ENCODE measurements at places on chromosomes 11 and 22. TPM values are rescaled to one million over a fixed set of nuclear protein-coding genes. Genes with fewer than 3 reads are reported as not detected.

DNA sequence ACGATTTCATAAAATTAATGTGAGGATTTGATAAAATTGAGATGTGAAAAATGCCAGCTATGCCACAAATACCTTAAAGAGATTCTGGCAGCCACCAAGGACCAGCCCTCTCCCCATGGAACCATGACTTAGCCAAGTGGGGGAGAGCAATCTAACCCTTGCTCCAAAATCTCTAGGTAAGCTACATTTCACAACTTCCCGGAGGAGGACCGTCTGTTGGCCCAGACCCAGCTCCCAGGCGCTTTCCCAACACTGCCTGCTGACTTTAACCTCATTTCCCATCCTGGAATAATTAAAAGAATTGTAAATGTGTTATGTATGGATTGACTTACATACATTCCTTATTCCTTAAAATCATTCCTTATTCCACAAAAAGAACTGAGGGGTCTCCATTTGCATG is 47.5 kb upstream of the TENM4 start:
- DNase-seq, result no peak

MIF gene
- 278 TPM for total RNA-seq

DNA sequence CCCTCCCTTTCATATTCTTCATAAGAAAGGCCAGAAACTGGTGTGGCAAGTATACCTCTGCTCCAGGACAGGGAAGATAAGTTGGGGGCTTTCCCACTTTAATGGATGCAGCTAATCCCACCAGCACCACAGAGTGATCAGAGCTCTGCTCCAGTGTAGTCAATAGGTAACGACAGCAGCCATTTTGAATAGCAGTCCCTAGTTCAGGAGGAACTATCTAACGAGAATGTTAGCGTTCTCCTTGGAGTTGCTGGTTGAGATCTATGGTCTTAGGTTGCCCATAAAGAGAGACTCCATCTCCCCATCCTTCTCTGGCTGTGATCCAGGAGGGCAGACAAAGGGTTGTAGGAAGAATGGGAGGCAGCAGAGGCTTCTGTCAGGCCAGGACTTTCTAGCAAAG is 64.0 kb upstream of the CCDC90B start:
- no peak for DNase-seq

MIAT gene
- 1.6 TPM for total RNA-seq

- no peak for DNase-seq
These were observed 41.7 kb downstream of the EXPH5 start for GRCh38 chr11:108551651-108552462.

DNA sequence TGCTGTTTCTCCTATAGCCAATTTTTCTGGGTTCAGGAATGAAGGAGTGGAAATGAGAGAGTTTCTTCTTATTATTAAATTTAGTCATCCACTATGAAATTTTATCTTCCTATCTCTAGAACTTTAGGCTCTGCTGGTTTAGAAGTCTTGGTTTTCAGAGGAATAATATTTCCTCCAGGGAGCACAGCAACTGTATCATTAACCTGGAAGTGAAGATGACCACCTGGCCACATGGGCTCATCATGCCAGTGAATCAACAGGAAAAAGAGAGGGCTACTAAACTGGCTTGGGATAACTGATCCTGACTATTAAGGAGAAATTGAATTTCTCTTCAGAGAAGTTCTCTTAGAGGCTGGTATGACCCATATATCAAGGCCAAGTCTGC is 44.4 kb downstream of the ADM start:
- no peak for DNase-seq

GRCh38 chr11:96021901-96022650 is 98.2 kb upstream of the MTMR2 start:
- DNase-seq, result no peak

DNA sequence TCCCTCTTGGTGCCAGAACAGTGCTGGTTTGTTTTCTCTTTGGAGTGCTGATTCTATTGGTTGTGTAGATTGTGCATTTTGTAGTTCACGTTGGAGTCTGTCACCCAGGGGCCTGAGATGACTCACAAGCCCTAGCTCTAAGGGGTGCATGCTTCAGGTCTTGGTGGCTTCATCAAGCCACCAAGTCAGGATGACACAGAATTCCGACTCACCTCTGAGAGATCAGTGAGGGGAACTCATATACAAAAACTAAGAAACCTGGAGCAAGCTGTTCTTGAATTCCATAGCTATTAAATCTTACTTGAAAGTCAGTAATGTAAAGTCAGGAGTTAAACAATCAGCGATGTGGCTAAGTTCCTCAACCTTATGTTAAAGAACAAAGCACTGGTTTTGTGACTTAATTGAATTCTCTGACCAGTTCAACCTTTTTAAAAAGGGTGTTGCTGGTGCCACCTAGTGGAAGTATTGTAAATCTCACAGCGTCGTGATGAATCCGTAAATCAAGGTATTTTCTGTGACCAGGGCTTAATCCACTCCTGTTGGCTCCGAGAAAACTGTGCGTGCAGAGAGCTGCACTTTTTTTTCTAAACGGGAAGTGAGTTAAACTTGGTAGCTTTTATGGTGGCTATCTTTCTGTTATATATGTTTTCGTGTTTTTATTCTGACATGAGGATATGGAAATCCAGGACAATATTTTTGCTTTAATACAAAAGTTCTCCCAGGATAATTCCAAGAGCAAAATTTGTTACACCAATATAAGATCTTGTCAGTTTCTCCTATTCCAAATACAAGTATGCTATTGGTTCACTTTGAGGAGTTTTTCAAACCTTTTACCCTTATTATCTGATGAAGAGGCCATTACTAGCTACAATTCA is 14.6 kb downstream of the MMP13 start:
- no peak for DNase-seq

- no peak for DNase-seq
These were observed 2.4 kb downstream of the OR5A2 start for GRCh38 chr11:59423835-59424234.

DNA sequence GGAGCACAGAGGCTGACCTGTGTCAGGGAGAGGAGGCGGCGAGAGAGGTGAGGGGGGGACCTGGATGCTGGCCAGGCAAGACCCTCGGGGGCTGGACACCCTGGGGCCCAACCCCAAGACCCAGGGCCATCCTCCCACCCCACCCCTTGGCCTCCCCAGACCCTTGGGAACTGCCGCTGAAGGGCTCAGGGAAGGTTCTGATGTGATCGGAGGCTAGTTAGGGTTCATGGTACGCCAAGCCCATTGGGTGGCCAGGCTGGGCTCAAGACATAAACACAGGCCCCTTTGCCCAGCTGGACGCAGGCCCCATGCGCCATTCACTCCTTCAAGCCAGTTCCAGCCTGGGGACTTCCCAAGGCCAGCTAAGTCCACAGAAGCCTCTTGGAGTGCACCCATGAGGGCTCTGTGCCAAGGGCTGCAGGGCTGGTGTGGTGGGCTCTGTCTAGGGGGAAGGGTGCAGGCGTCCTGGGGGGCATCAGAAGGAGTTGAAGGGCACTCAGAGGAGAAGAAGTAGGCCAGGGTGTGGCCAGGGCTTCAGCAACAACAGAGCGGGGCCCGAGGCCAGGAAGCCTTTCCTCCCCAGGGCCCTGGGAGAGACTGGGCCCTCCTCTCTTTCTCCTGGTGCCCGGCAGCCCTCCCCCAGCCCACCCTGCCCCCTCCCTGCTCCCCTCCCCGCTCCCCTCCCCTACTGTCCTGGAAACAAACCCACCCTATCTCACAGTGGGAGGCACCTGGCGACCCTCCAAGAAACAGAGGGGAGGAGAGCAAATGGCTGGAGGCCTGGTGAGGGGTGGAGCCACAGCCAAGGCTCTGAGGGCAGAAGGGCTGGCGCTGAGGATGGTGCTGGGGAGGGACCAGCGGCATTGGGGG is 12.9 kb downstream of the TSPAN32 start:
- DNase-seq, result peak; percentile 95

DNA sequence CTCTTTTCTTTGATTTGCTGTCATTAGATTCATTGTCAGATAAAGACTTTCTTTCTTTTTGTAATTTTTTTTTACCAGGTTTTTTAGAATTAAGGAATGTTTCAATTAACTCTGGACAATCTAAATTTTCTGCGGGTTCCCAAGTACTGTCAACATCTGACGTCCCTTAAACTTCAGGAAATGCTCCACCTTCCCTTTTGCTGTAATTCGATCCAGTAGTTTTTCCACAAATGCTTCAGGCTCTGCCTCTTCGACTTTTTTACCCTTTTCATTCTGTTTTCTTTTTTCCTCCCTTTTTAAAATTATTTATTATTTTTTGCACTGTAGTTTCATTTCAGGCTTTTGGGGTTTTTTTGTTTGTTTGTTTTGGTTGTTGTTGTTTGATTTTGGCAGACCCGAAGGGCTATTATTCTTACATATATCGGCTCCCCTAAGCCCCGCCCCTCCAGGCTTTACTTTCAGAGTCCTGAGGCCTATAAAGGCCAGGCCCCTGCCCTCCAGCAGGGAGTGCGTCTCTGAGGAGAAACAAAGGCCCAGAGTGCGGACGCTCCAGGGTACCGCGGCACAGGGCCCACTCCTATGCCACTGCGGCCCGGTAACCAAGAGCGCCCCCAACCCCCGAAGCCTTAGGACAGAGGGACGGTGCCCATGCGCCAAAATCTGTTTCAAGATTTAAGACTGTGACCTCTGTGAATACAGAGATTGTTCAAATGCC is 116.4 kb downstream of the TYR start:
- DNase-seq, result no peak

DNA sequence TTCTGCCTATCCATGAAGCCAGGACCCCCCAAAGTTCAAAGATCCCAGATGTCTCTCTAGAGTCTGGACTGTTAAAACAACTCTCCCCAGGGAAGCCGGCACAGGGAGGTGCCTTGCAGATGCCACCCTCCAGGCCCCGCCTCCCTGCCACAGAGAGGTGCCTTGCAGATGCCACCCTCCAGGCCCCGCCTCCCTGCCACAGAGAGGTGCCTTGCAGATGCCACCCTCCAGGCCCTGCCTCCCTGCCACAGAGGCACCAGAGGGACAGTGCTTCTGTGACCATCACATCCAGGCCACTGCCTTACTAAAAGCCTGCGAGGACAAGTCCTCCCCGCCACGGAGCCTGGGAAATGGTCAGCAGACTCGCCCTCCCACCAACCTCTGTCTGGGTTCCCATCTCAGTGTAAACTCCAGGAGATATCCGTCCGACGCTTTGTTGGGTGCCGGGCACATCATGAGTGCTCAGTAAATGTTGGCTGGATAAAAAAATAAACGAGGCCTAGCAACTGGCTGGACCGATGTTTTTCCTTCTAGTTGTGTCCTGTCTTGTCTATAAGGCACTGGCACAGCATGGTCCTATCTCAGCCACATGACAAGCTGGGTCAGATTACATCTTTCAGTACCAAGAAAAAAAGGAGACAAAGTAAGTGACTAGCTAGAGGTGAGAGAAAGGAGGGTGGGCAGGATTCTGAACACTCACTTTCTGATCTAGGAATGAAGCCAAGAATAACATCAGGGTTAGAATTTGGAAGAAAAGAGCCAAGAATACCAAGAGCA is 91.2 kb upstream of the CSNK2A3 start:
- no peak for DNase-seq

- no peak for DNase-seq
These were observed 168.5 kb downstream of the ARHGAP42 start for GRCh38 chr11:100855466-100856067.

DNA sequence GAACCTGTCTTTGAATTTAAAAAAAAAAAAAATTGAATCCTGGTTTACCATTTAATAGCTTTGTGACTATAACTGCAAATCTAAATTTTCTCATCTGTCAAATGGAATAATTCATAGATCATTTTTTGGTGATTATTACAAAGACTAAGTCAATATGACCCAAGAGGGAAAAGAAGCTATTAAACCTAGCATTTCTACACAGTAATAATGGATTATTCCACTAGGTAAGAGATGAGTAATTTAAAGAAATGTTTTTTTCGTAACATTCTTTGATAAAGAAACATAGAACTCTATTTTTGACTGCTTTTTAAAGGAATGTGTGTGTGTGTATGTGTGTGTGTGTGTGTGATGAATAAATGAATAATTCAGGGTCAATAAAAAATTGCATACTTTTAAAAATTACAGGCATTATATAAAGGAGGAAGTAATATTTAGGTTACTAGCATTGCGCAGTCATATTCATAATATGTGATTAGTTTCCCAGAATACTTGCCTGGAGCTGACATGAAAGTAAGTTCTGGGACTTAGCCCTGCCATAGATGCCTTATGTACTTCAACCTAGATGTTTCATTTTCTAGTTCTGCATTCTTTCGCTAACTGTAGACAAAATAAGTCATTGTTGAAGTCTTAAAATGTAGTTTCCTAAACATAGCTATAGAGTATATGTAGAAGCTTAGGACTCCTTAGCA is 72.9 kb downstream of the TMEM135 start:
- DNase-seq, result no peak

DNA sequence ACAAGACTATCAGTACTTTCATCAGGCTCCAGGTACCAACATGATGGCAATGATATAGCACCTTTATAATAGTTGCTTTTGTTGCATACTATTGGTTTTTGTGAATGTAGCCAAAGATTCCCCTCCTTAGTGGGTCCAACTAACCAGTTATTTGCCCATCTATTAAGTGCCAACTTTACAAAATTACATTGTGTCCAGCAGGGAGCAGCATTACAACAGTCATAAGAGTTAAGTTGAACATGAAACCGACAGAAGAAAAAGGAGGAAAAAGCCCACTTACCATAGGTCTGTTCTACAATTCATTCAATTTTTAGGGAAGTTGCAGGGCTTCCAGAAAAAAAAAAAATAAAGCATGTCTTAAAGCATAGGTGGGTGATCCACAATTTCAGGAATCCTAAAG is 21.6 kb downstream of the IMMP1L start:
- no peak for DNase-seq

MMP13 gene
- not detected for total RNA-seq

GRCh38 chr11:124481365-124482323 is 36.1 kb upstream of the OR8B8 start:
- DNase-seq, result peak; percentile 40

TIMP3 gene
- 298 TPM for total RNA-seq

DNA sequence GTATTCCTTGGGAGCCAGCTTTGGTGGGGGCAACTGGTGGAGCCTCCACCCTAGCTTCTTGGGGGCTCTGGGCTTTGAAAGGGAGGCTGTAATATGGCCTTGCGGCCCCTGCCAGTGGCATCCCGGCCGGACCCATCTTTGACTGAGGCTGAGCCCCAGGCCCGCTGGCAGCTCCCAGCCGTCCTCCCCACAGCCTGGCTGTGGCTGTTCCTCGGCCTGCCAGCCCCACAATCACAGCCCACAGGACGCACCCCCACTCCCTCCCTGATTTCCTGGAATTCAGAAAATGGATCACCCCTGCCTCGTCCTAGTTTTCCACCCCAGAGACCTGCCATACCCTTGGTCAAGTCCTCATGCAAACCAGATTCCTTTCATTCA is 23.2 kb downstream of the SERPINH1 start:
- peak; percentile 42 for DNase-seq

GRCh38 chr22:27989758-27990450 is 70.8 kb upstream of the PITPNB start:
- no peak for DNase-seq

DNA sequence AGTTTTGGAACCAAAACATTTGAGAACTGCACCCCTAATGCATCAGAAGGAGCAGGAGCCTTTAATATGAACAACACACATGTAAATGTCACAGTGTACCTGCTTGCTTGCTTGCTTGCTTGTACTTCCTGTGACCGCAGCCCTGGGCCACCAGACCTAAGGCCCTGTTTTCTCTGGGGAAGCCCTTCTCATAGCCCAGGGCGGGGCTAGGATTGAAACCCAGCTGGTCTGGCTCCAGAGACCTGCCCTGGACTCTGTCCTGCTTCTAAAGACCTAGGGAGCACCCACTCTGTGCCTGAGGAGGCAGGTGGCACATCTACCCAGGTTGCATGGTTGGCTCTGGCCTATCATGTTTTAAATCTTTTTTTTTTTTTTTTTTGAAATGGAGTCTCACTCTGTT is 7.6 kb upstream of the MCM5 start:
- DNase-seq, result no peak

GRCh38 chr22:36237462-36238372 is 1.6 kb downstream of the APOL2 start:
- DNase-seq, result no peak

OR2D2 gene
- total RNA-seq, result not detected

GRCh38 chr11:116879800-116880625 is 42.6 kb upstream of the APOA1 start:
- no peak for DNase-seq

All from aorta (tissue), 5 donors.